ENCODE measurements at places on chromosomes 5 and 9.

DNA sequence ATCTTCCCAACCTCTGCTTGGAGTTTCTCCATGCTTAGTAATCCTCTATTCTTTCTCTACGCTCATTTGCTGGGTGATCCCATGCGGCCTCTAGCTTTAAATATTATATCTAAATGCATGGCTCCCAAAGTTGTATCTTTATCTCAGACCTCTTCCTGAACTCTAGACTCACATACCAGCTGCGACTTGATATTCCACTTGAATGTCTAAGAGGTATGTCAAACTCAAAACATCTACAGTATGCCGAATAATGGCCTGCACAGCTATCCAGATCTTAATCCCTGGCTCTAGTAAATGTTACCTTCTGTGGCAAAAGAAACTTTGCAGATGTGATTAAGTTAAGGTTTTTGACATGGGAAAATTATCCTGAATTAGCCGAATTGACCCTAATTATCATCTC lies 179.2 kb downstream of the TTC39B start:
- DNase-seq: no peak

DNA sequence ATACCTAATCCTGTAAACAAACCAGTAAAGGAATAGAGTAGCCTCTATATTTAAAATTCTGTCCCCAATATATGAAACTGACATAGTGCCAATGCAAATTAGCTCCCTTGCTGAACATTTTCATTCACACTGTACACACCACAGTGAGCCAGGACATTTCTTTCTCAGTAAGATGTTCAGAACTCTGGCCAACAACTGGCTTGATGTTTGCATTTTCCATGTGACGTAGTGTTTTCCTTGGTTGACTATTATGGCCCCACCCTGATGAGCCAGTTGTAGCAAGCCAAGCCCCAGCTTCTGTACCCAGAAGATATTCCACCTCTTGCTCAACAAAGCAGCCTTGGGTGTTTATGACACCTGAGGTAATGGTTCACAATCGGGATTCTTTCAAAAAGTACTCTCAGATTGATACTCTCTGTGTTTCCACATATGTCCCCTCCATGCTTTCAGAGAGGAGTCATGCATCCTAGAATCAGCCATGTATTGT lies 17.7 kb upstream of the ANXA1 start:
- no peak for DNase-seq

GRCh38 chr5:9231842-9232241 lies 314.0 kb downstream of the SEMA5A start:
- no peak for DNase-seq

DNA sequence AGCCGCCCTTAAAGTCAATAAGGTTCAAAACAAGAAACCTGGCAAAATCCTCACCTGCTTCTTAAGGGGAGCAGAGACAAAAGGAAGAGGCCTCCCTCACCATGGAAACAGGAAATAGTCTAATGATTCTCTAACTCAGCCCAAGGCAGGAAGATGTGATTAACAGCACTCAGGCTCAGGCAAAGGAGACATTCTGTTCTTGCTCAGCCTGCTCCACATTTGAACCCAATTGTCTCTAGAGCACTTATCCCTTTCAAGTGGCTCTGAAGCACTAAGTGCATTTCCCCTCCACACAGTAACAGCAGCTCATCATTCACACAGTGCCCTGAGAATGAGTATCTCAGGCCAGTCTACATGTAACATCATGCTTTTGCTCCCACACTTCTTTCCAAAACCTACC lies 72.3 kb downstream of the NIPSNAP3B start:
- DNase-seq: no peak

- DNase-seq: no peak
Measured at GRCh38 chr5:19555876-19556275, 432.1 kb downstream of the CDH18 start.
